ENCODE measurements at places on chromosomes 7 and 10. TPM values are rescaled to one million over a fixed set of nuclear protein-coding genes. Genes with fewer than 3 reads are reported as not detected.
A peak's percentile ranks its signal among the peaks of the same experiment; 100 is the strongest.

DNA sequence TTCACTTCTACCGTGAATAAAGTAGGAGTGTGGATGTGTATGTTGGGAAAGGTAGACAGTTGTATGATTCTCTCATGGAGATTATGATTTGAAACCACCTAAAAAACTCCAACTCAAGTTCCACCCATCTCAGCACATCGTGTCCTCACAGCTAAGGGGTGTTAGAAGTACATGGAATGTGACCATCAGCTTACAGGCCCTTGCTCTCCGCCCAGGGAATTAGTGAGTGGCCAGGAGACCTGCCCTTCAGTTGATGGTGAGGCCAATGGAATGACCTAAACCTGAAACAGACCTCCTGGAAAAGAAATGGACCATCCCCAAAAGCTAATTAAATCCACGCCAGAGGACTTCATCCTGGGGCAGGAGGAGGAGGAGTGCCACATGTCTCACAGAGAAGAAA lies 2.1 kb upstream of the WNT2 start:
- H3K36me3 ChIP-seq, result no peaks in the 10 kb centered on the region
- H3K27ac ChIP-seq, result no peak overlapping the region
- H3K27me3 ChIP-seq, result peaks cover 35% of the 10 kb centered on the region
- DNase-seq, result no peak
- peaks cover 14% of the 10 kb centered on the region for H3K4me1 ChIP-seq

DNA sequence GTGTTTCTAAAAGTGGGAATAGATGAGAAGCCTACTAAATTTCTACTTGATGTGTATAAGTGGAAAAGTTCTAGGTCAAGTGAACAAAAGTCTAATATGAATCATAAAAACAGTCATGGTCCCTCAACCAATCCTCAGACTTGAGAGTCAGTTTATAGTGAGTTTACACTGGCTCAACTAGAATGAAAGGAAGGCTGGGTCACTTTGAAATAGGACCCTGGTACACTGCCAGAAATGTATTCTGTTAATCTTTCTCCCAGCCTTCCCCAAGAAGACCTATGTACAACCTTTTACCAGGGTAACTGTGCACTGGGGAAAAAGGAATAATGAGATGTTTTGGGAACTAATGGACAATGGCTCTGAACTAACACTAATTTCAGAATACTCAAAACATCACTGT lies 17.3 kb downstream of the ELMO1 start:
- no peak overlapping the region for H3K4me3 ChIP-seq
- H3K36me3 ChIP-seq, result peaks cover 7% of the 10 kb centered on the region
- peaks cover 27% of the 10 kb centered on the region for H3K4me1 ChIP-seq
- no peak for DNase-seq

- H3K27ac ChIP-seq, result no peak overlapping the region
- H3K4me3 ChIP-seq, result peak overlapping the region; percentile 69
- peaks cover 13% of the 10 kb centered on the region for H3K27me3 ChIP-seq
- H3K36me3 ChIP-seq, result peaks cover 14% of the 10 kb centered on the region
Observed at GRCh38 chr7:158279539-158280447, 307.8 kb downstream of the PTPRN2 start.

GRCh38 chr10:95783741-95784140 lies 27.8 kb downstream of the ENTPD1 start:
- H3K4me1 ChIP-seq, result peaks cover 43% of the 10 kb centered on the region
- DNase-seq, result no peak
- no peak overlapping the region for H3K27ac ChIP-seq
- peaks cover 3% of the 10 kb centered on the region for H3K27me3 ChIP-seq

DNA sequence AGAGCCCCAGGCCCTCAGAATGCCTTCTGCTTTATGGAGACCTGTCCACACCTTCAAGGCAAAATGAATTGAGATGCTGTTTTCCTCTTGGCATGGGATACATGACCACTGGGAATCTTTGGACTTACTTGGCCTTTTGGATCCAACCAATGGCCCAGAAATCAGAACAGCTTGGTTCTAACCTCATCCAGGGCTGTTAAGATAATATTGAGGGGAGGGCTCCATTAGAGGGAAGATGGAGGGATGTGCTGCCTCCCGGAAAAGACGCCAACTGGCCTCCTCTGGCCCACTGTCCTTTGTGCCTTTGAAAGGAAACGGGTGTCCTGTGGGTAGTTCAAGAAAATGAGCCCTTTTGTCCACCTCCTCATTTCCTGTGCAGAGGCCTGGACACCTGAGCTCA lies 530.9 kb downstream of the KCNMA1 start:
- H3K36me3 ChIP-seq, result no peaks in the 10 kb centered on the region
- H3K27ac ChIP-seq, result no peak overlapping the region
- no peaks in the 10 kb centered on the region for H3K27me3 ChIP-seq

- DNase-seq, result no peak
- no peak overlapping the region for H3K27ac ChIP-seq
- H3K4me1 ChIP-seq, result peaks cover 22% of the 10 kb centered on the region
- peaks cover 1% of the 10 kb centered on the region for H3K27me3 ChIP-seq
Observed at GRCh38 chr10:100043796-100044195, 34.0 kb upstream of the DNMBP start.

The CFAP43 gene
- total RNA-seq, result 0.56 TPM

The CDK1 gene
- 14.8 TPM for total RNA-seq

Data from endothelial cell (in vitro differentiated cells).